ENCODE measurements at places on chromosomes 11 and 22.

DNA sequence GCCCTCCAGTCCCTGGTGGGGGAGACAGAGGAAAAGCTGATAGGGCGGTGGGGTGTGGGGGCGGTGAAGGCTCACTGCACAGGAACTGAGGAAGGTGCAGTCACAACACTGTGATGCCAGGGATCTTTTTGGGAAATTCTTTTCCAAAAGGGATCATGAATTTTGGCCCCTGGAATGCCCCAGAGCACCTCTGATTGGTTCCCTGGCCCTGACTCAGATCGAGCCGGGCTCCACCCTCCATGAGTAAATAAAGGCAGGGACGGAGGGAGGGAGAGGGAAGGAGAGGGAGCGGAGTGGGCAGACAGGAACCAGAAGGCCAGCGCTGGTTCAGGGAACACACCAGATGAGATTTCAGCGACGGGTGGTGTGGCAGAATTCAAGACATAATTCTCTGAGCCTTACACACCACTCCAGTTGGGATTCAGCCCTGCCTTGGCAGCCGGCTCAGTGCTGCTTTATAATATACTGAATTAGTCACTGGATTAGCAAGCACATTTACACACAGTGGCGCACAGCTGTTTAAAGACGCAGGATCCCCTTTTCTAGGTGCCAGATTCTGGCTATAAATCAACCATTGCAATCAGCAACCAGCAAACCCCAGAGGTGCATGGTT is 80.3 kb downstream of the ETS1 start:
- DNase-seq = no peak

DNA sequence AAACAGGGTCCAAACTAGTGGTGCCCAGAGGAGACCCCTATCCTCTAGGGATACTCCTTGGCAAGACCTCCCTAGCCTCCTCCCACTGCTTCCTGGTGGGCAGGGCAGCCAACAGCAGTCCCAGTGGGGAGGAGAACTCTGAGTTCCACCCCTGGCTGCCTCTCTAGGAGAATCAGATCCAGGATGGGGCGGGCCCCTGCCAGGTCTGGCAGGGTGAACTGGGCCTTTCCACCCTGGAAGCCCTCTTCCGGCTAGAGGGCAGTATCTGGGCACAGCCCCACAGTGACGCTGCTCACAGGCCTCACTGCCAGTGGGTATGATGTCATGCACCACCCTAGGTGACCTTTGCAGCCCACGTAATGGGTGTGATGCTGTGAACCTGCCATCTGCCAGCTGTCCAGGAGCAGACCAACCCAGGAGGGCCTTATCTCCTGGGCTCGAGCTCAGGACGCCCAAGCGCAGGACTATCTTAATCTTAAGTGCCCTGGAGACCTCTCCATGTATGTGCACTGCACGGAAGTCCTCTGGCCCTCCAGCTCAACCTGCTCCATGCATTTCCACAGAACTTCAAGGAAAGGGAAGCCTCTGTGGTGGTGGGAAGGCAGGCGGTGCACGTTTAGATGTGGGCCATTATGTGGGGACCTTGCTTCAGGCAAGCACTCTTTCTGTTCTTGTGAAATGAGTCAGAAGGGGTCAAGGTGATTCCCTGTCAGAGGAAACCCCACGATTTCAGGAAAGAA is 31.8 kb upstream of the FCHSD2 start:
- no peak for DNase-seq

- no peak for DNase-seq
Observed at GRCh38 chr11:86551288-86552092, 120.9 kb downstream of the ME3 start.

DNA sequence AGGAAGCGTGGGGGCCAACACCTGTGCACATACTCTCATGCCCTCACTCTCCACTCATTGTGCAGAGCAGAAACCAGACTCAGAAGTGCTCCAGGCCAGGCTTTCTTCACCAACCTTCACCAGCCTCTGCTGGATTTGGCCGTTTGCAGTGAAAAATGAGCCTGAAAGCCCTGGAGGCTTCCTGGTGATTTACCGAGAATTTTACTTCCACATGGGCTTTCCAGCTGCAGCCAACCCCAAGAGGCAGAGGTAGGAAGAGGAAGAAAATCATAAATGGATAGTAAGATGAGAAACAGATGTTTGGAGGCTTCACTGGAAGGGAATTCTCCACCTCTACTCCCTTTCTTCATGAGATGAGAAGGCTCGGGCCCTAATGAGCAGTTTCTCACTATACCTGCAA is 155.4 kb downstream of the ETS1 start:
- no peak for DNase-seq
